Left lung (tissue), 14 donors: ENCODE measurements at places on chromosomes 7 and 10. TPM values are rescaled to one million over a fixed set of nuclear protein-coding genes. Genes with fewer than 3 reads are reported as not detected.
A peak's percentile ranks its signal among the peaks of the same experiment; 100 is the strongest.

DNA sequence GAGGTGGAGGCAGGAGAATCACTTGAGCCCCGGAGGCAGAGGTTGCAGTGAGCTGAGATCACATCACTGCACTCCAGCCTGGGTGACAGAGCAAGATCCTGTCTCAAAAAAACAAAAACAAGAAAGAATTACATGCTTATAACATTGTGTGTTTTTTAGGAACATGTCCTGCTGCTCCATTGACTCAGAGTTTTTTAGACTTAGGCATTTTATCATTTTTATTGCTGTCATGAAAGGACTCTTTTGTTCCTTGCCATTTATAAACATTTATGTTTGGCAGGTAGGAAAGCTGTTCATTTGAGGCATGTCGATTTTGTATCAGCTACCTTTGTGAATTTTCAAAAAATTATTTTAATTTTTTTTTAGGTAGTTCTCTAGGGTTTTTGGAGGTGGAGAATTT lies 20.3 kb downstream of the COL26A1 start:
- DNase-seq, result no peak

DNA sequence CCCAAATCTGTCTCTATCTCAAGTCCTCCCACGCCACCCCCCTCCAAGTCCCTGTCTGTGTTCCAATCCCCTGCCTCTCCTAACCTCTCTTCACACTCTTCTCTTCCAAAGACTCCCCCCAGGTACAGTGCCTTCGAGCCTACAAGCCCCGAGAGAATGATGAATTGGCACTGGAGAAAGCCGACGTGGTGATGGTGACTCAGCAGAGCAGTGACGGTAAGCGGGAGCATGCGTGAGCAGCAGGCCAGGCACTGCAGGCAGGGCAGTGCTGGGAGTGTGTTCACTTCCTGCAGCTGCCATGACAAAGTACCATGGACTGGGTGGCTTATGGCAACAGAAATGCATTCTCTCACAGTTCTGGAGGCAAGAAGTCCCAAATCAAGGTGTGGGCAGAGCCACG lies 23.4 kb downstream of the ARHGEF5 start:
- no peak for DNase-seq

DNA sequence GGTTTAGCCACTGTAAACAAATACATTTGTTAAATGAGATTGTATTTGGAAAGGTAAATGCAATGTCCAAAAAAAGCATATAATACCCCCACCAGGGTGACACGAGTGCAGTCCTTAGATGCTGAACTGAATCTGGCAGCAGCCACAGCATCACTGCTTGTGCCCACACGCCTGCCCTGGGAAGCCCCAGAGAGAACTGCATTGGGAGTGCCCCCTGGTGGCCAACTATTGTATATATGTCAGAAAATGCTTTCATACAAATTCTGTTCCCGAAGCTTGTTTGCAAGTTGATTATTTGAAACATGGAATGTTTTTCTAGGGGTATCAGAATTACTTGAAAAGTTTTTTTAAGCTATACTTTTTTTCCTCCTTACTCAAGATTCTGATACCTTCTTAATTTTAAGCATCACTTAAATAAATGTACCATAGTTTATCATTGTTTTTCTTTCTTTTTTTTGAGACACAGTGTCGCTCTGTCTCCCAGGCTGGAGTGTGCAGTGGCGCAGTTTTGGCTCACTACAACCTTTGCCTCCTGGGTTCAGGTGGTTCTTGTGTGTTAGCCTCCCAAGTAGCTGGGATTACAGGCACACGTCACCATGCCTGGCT lies 50.1 kb downstream of the LANCL2 start:
- DNase-seq, result peak; percentile 70

GRCh38 chr10:124308056-124308645 lies 110.6 kb downstream of the OAT start:
- no peak for DNase-seq

DNA sequence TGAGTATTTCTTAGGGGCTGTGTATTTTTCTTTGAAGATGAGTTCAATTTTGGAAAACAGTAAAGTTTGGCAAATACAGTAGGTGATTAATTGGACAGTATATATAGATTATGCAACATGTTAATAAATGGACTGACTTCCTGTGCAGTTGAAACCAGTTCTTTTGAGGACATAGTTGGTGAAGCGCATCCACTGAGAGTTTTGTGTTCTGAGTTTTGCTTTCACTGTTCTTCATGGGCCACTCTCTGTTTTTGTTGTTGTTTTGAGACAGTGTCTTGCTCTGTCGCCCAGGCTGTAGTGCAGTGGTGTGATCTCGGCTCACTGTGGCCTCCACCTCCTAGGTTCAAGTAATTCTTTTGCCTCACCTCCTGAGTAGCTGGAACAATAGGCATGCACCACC lies 109.0 kb downstream of the SDHAF3 start:
- no peak for DNase-seq

GRCh38 chr7:108067844-108068243 lies 62.3 kb downstream of the LAMB4 start:
- DNase-seq, result no peak

DNA sequence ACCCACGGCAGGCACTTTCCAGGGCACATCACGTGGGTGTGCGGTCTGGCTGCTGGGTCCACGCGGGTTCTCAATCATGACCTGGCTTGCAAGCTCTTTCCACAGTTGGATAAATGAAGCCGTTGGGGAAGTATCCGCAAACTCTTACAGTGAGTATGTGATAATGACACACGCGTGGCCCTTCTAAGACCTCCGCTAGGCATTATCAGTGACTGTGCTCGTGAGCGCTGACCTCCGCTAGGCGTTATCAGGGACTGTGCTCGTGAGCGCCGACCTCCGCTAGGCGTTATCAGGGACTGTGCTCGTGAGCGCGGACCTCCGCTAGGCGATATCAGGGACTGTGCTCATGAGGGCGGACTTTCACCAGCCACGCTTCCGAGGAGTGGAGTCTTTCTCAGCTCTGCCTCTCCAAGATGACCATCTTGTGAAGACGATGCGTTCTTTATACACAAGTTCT lies 107.0 kb downstream of the WDR37 start:
- no peak for DNase-seq

DNA sequence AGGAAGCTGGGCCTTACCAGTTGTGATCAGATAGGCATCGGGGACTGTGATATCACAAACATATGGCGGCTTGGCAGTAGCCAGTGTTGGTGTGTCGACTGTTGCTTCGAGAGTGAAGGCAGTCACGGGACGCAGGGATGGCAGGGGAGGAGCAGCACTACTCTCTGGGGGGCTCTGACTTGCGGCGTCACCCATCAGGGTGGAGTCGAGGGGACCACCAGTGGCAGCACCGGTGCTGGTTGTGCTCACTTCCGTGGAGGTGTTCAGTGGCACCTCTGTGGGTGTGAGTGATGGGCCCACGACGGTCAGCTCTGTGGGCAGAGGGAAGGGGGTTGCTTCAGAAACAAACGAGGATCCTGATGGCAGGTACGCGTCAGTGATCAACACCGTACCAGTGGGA lies 64.5 kb downstream of the KIAA1549 start:
- no peak for DNase-seq

- DNase-seq, result no peak
These were observed 22.7 kb downstream of the INPP5A start for GRCh38 chr10:132560241-132560731.

DNA sequence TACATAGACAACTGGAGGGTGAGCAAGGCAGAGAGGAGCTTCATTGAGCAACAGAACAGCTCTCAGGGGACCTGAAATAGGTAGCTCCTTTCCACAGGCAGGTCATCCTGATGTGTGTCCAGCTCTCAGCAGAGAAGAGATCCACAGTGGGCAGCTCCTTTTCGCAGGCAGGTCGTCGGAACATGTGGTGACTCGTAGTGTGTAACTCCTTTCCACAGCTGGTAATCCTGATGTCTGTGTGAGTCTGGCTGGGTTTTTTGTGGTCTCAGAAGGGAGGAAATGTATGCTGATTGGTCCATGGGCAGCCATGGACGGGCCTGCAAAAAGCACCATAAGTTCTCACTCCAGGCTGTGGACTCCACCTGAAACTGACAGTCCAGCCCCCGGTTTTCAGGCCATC lies 24.4 kb upstream of the TES start:
- no peak for DNase-seq

DNA sequence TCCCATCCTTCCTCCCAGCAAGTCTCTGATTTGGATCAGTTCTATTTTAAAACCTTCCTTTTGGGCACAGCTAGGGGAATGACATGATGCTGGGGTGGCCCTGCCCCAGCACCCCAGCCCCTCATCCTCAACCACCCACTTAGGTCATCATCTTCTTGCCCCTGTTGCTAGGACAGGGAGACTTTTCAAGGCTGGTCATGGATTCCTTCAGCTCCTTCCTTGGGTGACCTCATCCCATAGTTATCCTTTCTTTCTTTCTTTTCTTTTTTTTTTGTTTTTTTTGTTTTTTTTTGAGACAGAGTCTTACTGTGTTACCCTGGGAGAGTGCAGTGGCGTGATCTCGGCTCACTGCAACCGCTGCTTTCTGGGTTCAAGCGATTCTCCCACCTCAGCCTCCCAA lies 127.2 kb downstream of the WDFY4 start:
- no peak for DNase-seq

DNA sequence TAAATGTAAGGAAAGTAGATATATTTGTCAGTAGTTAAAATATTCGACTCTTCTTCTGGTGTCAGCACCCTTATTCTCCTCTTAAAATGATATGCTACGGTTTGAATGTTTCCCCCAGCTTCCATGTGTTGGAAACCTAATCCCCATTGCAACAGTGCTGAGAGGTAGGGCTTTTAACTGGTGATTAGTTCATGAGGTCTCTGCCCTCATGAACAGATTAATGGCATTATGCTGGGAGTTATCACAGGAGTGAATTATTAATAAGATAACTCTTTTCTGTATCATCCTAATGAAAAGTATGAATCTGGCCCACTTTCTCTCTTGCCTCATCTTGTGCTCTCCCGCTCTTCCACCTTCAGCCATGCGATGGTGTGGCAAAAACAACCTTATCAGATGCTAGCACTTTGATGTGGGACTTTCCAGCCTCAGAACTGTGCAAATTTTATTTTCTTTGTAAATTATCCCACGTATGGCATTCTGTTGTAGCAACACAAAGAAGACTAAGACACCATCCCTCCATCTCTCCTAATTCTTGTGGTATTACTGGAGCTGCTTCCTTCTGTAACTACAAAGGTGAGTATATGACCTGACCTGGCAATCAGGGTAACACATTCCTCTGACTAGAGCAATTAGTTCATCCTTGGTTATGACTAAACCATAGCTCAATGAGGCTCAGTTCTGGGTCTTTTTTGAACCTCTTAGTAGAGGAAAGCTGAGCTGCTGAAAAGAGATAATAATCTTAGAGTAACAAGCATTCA lies 171.1 kb upstream of the TMEM196 start:
- DNase-seq, result no peak

GRCh38 chr7:4166807-4167206 lies 515.3 kb upstream of the FOXK1 start:
- DNase-seq, result no peak

GRCh38 chr7:123220396-123220795 lies 20.6 kb upstream of the SLC13A1 start:
- no peak for DNase-seq

DNA sequence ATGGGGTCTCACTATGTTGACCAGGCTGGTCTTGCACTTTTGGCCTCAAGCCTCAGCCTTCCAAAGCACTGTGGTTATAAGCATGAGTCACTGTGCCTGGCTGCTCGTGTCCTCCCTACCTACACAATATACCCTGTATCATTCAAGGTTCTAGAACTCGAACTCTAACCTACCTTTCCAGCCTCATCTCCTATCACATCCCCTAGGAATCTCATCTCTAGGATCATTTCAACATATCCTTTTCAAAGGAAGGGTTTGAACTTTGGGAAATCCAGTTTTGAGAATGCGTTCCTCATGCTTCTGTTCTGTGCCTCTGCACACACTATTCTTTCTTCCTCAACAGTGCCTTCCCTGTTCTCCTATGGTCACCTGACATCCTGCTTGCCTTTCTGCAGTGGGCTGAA lies 87.8 kb upstream of the RHEB start:
- DNase-seq, result no peak

GRCh38 chr10:486666-487322 lies 202.7 kb downstream of the DIP2C start:
- DNase-seq, result no peak

- no peak for DNase-seq
These were observed 556.5 kb upstream of the LRRN3 start for GRCh38 chr7:110534241-110534931.

DNA sequence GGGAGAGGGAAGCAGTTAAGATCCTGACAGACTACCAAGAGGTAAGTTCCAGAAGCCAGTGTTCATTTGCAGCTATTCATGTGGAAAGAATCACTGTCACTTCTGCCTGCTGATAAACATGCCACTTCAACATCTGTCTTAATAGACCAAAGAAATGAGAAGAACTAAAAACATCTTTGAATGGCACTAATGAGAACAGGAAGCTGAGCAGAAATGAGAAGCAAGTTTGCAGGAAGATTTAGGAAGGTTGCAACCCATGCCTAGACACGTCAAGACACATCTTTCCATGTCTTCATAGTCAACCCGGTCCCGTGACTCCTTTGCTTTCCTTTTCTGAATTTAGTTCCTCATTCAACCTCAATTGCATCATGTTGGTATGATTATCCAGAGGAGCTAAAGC lies 180.0 kb downstream of the PDE1C start:
- DNase-seq, result no peak

Gene HMX3
- polyA plus RNA-seq, result not detected

Gene TMEM176A
- polyA plus RNA-seq, result 4.2 TPM

Gene DOCK1
- polyA plus RNA-seq, result 73.4 TPM

Gene CYP26C1
- not detected for polyA plus RNA-seq

Gene CNOT4
- polyA plus RNA-seq, result 34.3 TPM

Gene STK32C
- 11.1 TPM for polyA plus RNA-seq

Gene WNT8B
- polyA plus RNA-seq, result 0.10 TPM

Gene MUC12
- polyA plus RNA-seq, result 1.7 TPM

Gene LAMB4
- polyA plus RNA-seq, result 0.29 TPM
